ENCODE measurements at places on chromosomes 5 and 9.
A peak's percentile ranks its signal among the peaks of the same experiment; 100 is the strongest.

GRCh38 chr5:127529904-127530682 lies 12.7 kb downstream of the PRRC1 start:
- no peaks in the 10 kb centered on the region for H3K4me1 ChIP-seq
- no peak for DNase-seq
- H3K36me3 ChIP-seq = peaks cover 36% of the 10 kb centered on the region
- H3K4me3 ChIP-seq = no peak overlapping the region
- no peak overlapping the region for H3K27ac ChIP-seq
- no peaks in the 10 kb centered on the region for H3K27me3 ChIP-seq

GRCh38 chr5:53482717-53483638 lies 2.5 kb downstream of the FST start:
- no peak for DNase-seq
- peak overlapping the region; percentile 62 for H3K4me3 ChIP-seq
- peaks cover 41% of the 10 kb centered on the region for H3K27me3 ChIP-seq

GRCh38 chr5:129541648-129542251 lies 81.7 kb downstream of the ADAMTS19 start:
- H3K27me3 ChIP-seq = no peaks in the 10 kb centered on the region
- H3K36me3 ChIP-seq = no peaks in the 10 kb centered on the region
- H3K27ac ChIP-seq = no peak overlapping the region
- no peaks in the 10 kb centered on the region for H3K4me1 ChIP-seq

- H3K4me1 ChIP-seq = no peaks in the 10 kb centered on the region
- no peak overlapping the region for H3K4me3 ChIP-seq
- DNase-seq = no peak
Observed at GRCh38 chr9:98917746-98918487, 25.8 kb upstream of the COL15A1 start.
